Heart right ventricle (tissue), 16 donors: ENCODE measurements at places on chromosomes 12 and 14. TPM values are rescaled to one million over a fixed set of nuclear protein-coding genes. Genes with fewer than 3 reads are reported as not detected.
A peak's percentile ranks its signal among the peaks of the same experiment; 100 is the strongest.

ENDOU gene
- 0.17 TPM for total RNA-seq

PLA2G1B gene
- 1.3 TPM for total RNA-seq

GRCh38 chr14:51310505-51310944 lies 70.5 kb downstream of the TMX1 start:
- no peak for DNase-seq

RNASE1 gene
- total RNA-seq: 147 TPM

- no peak for DNase-seq
Measured at GRCh38 chr14:29442696-29443095, 485.0 kb downstream of the PRKD1 start.

DNA sequence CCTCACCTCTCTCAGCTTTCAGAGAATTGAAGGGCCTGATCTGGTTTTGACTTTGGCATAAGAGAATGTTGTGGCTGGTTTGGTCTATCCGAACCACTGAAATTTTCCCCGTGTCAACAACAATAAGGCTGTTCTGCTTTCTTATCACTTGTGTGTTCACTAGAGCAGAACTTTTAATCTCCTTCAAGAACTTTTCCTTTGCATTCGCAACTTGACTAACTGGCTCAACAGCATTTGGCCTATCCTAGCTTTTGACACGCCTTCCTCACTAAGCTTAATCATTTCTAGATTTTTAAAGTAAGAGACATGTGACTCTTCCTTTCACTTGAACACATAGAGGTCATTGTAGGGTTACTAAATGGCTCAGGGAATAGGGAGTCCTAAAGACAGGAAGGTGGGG lies 25.9 kb upstream of the EDDM3A start:
- no peak for DNase-seq

- DNase-seq: no peak
Measured at GRCh38 chr12:40832668-40833067, 140.4 kb downstream of the CNTN1 start.

- DNase-seq: no peak
Measured at GRCh38 chr14:56846970-56847930, 37.0 kb upstream of the OTX2 start.

DNA sequence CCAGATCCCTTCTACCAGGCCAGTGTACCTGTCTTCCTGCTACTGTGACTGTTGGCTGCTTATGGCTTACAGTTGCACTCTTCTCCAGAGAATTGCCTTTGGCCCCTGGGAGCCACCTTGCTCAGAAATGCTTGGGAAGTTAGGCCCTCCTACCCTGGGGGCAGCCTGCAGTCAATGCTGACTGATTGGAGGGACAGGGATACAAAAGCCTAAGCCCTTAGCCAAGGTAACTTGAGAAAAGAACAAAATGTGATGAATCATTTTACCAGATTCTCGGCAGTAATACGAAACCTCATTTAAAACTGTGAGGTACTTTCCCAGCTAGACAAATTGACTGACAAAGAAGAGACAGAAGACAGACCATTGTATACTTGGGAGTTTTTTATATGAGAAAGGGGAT lies 47.3 kb downstream of the PTCSC3 start:
- DNase-seq: no peak

DNA sequence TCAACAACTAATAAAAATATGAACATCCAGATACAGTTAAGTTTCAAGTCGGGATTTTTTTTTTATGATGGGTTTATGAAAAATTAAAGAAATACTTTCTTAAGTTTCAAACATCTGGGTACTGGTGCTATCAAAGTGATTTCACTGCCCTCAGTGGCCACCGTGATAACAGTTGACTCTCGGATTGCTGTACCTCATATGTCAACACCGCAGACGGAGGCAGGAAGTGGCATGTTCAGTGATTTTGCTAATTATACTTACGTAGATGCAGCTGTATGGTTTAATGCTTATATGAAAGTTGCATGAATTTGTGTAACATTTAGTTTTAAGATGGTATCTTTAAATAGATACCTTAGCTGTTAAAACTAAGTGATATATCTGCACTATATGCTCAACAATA lies 20.8 kb upstream of the FBLN5 start:
- DNase-seq: no peak

DNA sequence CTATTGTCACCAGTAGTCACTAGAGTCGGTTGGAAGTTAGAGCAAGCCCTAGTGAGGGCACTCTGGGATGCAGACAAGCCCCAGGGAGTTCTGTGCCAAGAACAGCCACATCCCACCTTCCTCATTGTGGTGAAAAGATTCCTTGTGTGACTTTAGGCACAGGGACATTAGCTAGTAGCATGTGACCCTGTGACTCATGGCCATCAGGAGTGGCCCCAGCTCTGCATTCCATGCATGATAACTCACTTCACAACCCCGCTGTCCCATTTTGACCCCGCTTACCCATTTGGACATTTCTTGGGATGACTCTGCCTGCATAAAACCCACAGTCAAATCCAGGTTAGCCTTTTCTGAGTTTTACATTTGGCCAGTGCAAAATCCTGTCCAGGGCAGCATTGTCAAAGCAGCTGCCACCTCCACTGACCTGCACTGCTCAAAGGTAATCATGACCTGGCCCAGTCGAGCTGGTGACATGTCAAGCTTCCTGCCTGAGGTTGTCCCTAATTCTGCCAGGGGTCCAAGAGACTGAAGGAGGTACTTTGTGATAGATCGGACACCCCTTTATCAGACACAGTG lies 430.5 kb downstream of the DPF3 start:
- no peak for DNase-seq

DNA sequence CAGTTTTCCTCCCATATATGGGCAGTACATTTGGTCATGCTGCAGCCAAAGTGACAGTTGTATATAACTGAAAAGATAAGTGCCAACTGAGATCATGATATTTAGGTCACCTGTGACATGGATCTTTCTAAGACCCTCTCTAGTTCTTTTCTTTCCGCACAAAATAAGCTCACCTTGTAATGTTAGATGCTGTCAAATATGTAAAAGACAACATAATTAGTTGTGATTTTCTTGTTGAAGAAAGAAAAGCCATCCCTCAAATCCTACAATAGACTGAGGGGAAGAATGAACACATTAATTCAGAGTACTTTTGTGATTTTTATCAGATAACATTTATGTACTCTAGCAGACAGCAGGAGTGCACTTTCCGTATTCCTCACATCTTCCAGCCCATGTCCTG lies 37.4 kb downstream of the OVCH1 start:
- DNase-seq: no peak

- DNase-seq: no peak
Measured at GRCh38 chr12:47307680-47308399, 228.1 kb upstream of the AMIGO2 start.

DNA sequence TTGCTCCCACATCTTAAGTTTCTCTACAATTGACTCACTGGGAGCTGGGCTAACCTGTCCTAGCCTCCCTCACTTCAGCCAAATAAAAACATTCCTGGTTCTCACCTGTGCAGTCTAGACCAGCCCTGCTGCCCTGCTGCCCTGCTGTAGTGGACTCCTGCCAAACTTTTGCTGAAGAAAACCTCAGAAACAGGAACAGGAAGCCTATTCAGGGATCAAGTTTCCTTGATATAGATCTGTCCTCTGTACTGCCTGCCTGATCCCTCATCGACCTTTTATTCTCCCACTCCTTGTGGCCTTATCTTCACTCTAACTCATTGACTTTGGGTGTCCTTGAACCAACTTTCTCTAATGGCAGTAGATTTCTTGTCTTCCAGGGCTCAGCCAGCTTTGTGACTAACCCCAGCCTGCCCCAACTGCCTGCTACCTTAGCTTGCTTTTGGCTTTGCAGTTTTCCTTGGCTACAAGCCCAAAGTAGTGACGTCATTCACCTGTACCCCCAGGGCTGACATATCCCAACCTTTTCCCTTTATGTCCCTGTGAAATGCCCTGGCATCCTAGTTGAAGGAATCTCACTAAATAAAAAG lies 234.8 kb downstream of the DUSP6 start:
- no peak for DNase-seq

GRCh38 chr14:78028471-78028870 lies 141.7 kb upstream of the NRXN3 start:
- no peak for DNase-seq

FAM216A gene
- total RNA-seq: 7.6 TPM

- DNase-seq: no peak
Measured at GRCh38 chr12:15446807-15447206, 124.5 kb downstream of the PTPRO start.

GRCh38 chr14:63564318-63564717 lies 21.1 kb upstream of the PPP2R5E start:
- DNase-seq: peak; percentile 9

DNA sequence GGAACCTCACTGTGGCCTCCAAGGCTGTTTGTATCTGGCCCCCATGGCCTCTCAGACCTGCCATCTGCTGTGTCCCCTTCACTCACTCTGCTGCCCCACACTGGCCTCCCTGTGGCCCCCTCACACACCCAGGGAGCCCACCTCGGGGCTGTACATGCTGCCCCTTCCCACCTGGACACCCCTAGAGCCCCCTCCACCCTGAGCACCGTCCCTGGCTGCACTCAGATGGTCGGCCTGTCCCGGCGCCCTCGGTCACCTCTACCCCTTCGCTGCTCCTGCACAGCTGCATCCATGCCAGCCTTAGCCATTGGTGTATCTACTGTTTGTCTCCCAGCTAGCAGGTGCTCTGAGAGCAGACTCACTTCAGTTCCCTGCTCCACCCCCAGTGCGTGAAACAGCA lies 144.4 kb downstream of the RIMBP2 start:
- no peak for DNase-seq

ACSM4 gene
- total RNA-seq: not detected

GRCh38 chr12:21323736-21324135 lies 11.0 kb downstream of the SLCO1A2 start:
- no peak for DNase-seq

GRCh38 chr12:98352218-98352811 lies 163.1 kb upstream of the TMPO start:
- no peak for DNase-seq
